ENCODE measurements at places on chromosomes 4 and X.

DNA sequence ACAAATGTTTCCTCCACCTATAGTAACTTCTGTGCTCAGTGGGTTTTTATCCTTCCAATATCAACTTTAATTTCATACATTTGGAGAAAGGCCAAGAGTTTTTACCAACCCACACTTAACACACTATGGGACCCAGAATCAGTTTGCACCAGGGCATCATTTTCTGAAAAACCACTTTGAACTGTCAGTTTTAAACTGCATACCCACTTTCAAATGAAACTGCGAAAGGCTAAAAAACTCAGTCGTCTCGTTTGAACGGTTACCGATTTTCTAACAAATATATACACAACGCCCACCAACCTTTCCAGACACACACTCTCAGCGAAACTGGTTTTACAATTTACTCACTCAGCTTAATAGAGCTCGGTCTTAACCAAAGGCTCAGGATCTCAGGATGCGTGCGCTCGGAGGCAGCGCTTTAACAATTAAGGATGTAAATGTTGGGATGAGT lies 376 bp downstream of the ABCG2 start:
- no peak for DNase-seq

DNA sequence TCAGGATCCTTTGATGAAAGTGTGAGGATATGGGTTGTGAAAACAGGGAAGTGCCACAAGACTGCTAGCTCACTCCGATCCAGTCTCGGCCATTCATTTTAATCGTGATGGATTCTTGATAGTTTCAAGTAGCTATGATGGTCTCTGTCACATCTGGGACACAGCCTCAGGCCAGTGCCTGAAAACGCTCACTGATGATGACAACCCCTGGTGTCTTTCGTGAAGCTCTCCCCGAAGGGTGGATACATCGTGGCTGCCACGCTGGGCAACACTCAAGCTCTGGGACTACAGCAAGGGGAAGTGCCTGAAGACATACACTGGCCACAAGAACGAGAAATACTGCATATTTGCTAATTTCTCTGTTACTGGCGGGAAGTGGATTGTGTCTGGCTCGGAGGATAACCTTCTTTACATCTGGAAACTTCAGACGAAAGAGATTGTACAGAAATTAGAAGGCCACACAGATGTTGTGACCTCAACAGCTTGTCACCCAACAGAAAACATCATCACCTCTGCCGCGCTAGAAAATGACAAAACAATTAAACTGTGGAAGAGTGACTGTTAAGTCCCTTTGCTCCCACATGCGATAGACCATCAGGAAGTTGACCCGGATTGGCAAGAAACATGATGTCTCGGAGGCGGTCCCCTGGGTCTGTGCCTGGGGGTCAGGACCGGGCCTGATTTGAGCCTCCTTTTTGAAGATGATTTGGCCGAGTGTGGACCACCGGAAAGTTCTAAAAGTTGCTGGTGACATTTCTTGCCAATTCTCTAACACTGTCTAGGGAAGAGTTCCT lies 22.2 kb downstream of the LIAS start:
- no peak for DNase-seq

DNA sequence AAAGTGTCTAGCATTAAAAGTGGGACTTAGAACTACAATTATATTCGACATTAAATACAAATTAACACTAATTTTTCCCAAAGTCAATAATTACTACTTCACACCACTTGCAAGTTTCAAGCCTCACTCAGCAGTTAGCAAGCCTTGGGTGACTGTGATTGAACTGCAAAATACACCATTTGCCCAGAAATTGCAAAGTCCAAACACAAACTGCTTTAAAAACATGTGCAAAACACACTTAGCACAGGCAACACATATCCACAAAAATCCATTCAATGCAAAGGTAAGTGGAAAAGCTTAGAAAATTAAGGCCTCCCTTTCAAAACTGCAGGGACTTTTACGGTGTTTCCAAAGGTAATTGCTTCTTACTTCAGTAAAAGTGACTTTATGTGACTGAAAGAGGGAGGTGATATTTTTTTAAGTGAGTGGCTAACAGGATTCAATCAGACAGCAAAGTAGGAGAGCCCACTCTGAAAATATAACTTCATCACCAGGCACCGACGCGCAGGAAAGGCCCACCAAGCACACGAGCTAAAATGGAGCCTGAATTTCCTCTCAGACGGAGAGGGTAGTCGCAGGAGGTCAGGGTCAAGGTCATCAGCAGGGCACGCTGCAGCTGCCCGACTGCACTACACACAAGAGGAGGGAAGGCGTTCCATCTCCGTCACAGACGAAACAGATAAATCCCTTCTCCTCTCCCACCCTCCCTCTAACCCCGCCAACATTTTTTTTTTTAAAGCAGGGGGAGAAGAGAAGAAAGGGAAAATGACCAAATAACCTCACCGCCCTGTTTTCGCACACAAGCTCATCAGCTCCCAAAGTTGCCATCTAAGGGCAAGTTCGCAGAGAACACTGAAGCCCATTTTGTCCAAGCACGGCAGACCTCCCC lies 3.1 kb downstream of the ZNF827 start:
- peak; percentile 70 for DNase-seq

GRCh38 chr4:89759426-89759825 lies 77.5 kb downstream of the SNCA start:
- DNase-seq = no peak

DNA sequence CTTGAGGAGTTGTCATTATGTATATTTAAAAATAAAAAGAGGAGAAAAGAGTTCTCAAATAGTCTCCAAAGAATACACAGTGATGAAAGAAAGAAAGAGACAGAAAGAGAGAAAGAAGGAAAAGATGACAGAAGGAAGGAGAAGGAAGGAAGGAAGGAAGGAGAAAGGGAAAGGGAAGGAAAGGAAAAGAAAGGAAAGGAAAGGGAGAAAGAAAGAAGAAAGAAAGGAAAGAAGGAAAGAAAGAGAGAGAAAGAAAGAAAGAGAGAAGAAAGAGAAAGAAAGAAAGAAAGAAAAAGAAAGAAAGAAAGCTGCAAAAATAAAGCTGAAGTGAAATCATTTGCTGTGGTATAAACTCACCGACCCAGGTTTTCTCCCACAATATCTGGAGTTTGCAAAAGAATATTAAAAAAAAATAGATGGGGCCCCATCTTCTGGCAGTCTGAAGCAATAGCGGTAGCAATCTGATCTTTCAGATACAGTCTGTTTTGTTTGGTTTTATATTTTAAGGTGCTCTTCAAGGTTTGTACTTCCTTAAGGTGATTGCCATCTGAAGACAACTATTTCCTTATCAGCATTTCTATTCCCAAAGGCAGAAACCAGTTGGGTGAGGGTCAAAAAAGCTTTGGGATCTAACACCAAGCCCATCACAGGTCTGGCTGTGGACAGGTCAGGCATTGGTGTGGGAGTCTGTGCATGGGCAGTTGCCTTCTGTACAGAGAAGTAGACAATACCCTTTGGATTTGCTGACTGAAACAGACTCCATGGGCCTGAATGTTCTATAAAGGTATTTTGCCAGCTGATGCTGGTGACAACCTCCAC lies 160.4 kb downstream of the CPEB2 start:
- DNase-seq = peak; percentile 6

DNA sequence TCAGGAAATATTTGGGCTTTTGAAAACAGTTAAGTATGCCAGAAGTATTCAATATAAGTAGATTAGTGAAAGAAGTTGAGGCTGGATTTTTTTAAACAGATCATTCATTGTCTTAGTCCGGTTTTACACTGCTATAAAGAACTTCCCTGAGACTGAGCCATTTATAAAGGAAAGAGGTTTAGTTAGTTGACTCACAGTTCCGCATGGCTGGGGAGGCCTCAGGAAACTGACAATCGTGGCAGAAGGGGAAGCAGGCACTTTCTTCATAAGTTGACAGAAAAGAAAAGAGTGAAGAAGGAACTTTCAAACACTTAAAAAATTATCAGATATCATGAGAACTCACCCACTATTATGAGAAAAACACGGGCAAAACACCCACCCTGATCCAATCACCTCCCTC lies 31.1 kb upstream of the CYLC1 start:
- no peak for DNase-seq

DNA sequence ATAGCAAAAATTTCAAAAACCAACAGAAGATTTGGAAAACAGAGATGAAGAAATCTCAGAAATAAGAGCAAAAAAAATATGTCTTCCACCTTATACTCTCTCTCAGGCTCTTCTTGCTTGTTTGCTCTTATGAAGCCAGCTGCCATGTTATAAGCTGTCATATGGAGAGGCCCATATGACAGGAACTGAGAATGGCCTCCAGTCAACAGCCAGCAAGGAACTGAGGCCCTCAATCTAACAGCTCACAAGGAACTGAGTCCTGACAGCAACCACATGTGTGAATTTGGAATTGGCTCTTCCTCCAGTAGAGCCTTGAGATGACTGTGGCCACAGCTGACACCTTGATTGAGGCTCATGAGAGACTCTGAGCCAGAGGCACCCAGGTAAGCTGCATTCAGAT lies 51.3 kb upstream of the MAOA start:
- DNase-seq = no peak

DNA sequence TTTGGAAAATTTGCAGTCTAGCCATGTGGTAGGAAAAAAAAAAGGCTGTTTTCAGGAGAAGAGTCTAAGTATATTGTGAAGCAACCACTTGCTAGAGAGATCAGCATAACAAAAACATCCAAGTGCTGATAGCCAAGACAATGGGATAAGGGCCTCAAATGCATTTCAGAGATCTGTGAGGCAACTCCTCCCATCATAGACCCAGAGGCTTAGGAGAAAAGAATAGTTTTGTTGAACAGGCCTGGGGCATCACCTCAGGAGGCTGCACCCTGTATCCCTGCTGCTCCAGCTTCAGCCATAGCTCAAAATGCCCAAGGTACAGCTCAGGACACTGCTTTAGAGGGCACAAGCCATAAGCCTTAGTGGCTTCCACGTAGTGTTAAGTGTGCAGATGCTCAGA lies 13.6 kb upstream of the GPR174 start:
- no peak for DNase-seq

DNA sequence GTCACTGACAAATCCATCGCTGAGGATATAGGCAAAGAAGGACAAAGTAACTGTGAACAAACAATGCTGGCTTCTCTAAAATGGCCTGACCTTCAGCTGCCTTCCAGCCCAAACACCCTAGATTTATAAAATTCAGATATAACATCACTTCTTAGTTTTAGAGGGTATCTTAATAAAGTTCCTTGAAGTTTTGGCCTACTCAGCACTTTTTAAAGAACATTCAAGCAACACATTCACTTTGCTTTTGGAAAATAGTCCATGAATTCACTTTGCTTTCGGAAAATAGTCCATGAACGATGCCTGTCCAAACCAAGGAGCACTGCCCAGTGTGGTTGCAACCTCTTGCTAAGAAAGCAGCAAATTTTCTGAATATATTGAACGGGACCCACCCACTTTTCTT lies 55.0 kb upstream of the TFDP3 start:
- no peak for DNase-seq

- no peak for DNase-seq
Observed at GRCh38 chrX:129609395-129609794, 45.4 kb downstream of the APLN start.

DNA sequence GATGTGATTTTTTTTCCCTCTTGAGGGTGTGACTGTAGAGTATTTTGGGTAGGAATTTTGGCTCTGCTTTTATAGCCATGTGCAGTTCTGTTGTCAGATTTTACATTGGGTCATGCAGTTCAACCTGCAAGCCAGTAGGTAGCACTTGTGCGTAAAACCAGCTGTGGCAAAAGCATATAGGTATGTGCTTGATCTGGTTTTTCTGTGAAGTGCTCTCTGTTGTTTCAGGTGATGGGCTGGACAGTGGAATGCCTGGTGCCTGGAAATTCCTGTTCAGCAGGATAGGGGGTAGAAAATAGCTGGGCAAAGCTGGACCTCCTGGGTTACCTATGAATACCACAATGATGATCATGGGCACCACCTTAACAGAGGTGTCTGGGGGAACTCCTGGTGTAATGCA lies 584.2 kb upstream of the PCDH10 start:
- DNase-seq = no peak

GRCh38 chr4:182143086-182143821 lies 99.9 kb upstream of the TENM3 start:
- no peak for DNase-seq

GRCh38 chr4:63663870-63664269 lies 745.4 kb downstream of the TECRL start:
- DNase-seq = no peak

DNA sequence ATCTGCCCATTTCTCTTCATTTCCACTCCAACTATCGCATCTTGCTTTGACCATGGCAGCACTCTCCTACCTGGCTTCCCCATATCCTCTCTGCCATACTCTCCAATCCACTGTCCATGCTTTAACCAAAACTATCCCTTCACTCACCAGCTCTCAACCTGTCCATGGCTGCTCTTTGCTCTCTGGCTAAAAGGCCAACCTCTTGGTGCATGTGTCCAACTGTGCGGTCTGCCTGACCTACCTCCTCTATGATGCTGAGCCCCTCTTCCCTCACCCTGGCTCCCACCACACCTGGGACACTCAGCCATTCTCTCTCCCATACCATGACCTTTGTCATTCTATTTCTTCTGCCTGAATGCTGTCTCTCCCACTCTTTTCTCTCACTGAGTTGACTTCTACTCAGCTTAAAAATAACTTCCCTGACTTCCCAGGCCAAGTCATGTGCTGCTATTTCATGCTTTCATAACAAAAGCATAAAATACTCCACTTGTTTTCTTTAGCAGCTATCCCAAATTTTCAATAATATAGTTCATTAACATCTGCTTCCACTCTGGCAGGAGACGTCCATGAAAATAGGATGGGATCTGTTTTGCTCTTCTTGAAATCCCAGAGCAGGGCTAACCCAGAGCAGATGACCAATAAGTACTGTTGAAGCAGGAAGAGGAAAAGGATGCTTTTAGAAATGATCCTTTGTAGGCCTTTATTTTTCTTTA lies 29.8 kb upstream of the KLF3 start:
- DNase-seq = no peak

DNA sequence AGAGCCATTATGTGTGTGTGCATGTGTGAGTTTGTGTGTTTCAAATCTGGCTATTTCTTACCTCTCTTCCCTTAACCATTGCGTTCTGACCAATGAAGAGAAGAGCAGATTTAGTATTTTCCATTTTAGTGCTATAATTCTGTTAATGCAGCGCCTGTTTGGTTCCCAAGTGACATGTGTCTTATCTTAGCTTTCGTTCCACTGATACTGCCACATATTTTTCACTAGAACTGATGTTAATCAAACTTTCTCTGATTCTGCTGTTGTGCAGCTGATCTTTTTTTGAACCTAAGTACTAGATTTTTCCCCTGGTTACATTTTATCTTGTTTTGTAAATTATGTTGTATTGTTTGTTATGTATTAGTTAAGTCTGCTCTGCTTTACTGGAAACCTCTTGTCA lies 152.9 kb upstream of the MID1 start:
- DNase-seq = peak; percentile 4

GRCh38 chr4:106627051-106627450 lies 258.5 kb upstream of the GIMD1 start:
- no peak for DNase-seq

GRCh38 chr4:120202222-120202621 lies 135.6 kb upstream of the MAD2L1 start:
- DNase-seq = no peak

GRCh38 chrX:55074851-55075467 lies at the start of gene PAGE2B:
Gene PAGE2B (plus strand): TSS chrX:55075030. CDS start chrX:55076042, 1,012 bp downstream.
- no peak for DNase-seq

GRCh38 chrX:134654398-134655012 lies 3.8 kb downstream of the PLAC1 start:
- DNase-seq = no peak
